ENCODE measurements at places on chromosomes 1 and 21.

DNA sequence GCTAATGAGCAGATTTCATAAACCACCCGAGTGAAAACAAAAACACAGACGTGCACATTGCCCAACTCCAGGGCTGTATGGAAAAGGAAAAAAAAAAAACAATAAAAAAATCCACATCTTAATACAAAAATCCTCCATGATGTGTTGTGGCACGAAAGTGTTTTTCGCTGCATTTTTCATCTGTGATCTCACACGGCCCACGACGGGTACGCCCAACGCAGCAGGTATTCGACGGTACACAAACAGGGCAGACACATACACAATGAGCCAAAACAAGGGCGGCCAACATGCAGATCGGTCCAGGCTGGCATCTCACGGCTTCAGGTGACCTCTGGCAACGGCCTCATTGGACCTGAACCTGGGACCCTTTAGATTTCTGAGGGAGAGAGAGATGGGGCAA, 31.1 kb downstream of the CASZ1 start:
- DNase-seq: no peak

- DNase-seq: peak; percentile 50
Observed at GRCh38 chr1:23593556-23594148, 34.4 kb upstream of the ID3 start.

- no peak for DNase-seq
Observed at GRCh38 chr1:94395748-94396309, 22.4 kb upstream of the ABCD3 start.

DNA sequence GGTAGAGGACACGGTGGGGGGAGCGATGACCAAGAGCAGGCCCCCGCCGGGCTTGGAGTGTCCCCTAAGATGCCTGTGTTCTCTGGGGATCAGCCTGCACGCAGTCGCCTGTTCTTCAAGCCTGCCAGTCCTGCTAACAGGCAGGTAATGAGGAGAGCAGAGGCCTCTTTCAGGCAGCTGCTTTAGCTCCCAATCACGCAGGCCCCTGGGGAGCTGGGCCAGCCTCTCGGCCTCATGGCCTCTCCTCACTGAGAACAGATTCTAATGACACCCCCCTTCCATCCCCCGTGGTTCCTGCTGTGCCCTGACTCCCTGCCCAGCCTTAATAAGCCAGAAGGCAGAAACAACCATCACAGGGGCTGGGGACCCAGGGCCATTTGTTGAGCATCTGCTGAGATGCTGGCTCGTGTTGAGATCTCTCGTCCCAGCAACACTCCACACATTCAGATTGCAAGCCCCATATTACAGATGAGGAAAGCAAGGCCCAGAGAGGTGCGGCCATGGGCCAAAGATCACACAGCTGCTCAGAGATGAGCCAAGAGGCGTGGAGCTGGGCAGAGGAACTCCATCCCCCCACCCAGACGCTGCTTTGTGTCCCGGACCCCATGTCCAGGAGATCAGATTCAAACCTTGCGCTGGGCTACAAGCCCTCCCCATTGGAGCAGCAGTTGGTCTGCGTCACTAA, 71.6 kb upstream of the CASZ1 start:
- DNase-seq: no peak

- DNase-seq: no peak
Observed at GRCh38 chr1:245226203-245226499, 71.4 kb downstream of the KIF26B start.

- DNase-seq: no peak
Observed at GRCh38 chr1:19033515-19033839, 77.0 kb upstream of the IFFO2 start.

DNA sequence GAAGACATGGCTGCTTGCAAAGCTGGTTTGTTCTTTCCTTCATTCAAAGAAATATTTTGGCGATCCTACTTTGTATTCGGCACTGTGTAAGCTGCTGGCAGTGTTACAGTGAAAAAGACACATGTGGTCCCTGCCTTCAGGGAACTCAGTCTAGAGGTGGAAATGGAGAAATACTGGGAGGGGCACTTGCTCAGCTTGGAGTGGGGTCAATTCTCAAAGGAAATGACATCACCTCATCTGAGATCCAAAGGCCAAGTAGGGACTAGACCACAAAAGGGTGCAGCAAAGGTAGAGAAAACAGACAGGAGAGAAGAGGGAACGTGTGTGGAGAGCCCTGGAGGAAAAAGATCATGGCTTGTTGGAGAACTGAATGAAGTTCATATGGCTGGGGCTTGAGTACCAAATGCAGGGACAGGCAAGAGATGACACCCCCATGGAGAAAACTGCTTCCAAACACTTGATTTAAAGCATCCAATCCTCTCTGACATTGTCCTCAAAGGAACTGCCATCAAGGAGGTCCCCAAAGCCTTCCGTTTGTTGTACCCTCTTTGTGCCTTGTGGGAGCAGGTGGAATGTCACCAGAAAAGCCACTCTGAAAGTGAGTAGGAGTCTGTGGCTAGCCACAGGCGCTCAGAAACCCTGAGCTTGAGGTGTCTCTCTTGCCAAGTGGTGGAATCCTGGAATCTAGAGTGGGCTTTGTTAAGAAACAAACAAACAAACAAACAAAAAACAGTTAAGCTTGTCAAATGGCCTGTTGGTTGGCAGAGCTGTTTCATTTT, 48.3 kb upstream of the TDRD10 start:
- DNase-seq: no peak

DNA sequence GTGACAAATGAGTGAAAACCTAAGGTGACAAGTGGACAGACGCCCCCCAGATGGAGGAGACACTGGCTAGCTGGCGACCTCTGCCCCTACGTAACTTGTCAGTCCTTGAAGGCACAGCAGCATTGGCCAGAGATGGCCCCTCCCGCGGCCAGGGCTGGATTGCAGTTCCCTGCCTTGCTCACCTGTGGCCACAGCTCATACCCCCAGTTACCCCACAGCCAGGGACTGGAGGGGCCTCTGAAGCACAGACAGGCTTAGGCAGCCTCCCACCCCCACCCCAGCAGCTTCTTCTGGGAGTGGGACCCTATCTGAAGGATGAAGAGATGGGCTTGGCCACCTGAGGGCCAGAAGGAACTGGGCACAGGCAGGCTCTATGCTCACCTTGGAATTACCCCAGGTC, 3.7 kb downstream of the HES3 start:
- no peak for DNase-seq

GRCh38 chr1:244970236-244970743, 105.9 kb upstream of the HNRNPU start:
- DNase-seq: peak; percentile 78

DNA sequence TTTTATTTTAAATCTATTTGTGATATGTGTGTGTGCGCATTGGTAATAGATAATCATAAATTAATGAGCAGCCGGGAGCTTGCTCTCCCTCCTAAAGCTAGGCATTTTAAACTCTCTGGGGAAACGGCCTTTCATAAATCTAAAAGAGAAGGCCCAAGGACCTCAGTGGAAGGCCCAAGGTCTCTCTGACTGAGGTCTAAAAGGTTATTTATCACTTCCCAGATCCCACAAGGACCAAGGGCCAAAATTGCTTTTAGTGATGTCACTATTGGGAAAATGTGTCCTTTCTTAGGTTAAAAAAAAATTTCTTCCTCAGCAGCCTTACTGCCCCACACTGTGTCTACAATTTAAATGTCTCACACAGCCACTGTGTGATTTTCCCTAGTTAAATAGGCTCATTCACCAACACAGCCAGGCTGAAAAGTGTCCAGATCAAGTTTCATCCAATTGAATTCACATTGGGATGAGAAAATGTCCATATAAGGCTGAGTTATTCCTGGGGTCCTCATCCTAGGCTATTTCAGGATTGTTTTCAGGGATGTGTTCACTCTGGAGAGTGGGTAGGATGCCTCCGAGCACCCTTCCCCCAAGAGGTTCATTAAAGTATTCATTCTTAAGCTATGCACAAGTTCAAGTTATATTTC, 46.1 kb downstream of the SLC44A3 start:
- DNase-seq: no peak

- DNase-seq: no peak
Observed at GRCh38 chr1:19892628-19893168, 10.5 kb downstream of the OTUD3 start.

DNA sequence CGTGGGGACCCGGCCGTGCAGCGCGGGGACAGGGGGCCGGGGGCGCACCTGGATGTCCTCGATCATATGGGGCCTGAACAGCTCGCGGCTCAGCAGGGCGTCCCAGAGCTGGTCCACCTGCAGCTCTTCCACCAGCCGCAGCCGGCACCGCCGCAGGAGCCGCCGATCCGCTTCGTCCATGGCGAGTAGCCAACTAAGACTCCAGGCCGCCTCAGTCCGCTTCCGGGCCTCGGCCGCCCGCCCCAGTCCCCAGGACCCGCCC, at the start of gene CASP9:
CASP9 (minus strand) TSS at position 195 of the 262 bp plus-strand sequence; CDS start at position 180, 15 bp downstream.
- no peak for DNase-seq

- DNase-seq: no peak
Observed at GRCh38 chr1:1779691-1780597, 1.7 kb upstream of the NADK start.

DNA sequence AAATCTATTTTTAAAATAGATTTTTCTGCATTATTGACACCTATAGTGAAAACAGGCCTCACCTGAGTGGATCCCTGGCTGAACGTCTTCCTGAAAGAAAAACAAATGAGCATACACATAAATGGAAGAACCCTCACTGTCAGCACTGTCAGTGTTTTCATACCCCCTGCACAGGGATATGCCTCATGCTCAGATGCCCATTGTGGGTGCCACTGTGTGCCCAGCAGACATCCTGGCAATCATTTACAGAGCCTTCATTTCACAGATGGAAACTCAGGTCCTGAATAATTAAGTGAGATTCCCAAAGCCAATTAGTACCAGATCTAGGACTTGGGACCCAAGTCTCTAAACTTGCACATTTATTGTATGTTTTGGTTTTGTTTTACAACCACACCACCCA, 19.9 kb downstream of the FCRL1 start:
- no peak for DNase-seq

GRCh38 chr1:160046494-160047110, 14.8 kb upstream of the PIGM start:
- DNase-seq: no peak

GRCh38 chr1:47705517-47706130, 267.8 kb downstream of the FOXD2 start:
- DNase-seq: no peak

- DNase-seq: no peak
Observed at GRCh38 chr1:8395433-8395866, 77.5 kb downstream of the SLC45A1 start.

DNA sequence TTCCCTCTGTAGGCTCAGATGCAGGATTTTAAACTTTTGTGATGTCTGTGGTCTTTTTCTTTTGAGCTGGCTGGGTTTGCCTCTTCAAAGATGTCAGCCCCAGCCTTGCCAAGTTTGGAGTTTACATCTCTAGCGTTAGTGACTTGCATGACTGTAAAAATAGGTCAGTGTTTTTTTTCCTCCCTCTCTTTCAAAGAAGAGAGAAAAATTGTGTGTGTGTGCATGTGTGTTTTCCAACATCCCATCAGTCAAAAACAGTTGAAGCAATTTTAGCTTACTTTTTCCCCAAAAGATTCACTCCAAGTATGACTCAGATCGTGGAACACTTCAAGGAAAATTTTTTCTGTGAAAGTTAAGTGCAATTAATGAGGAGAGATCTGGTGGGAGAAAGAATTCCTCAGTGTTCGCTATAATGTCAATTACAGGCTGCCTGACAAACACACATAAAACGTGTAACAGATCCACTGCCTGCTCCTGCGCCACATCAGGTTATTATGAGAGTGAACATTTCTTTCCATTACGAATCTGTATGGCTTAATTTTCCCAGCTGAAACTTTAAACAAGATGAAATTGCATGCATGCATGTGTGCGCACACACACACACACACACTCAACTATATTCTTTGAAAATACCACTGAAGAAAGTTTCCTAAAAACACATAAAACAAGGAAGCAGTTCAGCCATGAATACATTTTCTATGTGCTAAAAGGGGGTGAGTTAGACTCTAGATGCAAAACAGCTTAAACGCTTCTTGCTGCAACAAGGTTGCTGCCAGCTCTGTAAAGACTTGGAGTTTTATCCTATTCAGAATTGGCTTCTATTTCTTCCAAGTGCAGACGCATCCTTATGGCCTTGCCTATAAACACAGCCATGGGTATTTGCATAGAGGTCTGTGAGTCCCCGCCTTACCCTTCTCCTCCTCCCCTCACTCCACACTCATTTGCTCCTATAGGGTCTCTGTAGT, 55.5 kb downstream of the TLR5 start:
- no peak for DNase-seq

GRCh38 chr1:165114022-165114888, 242.3 kb downstream of the LMX1A start:
- peak; percentile 21 for DNase-seq

GRCh38 chr1:23664837-23665795, 26.5 kb upstream of the RPL11 start:
- DNase-seq: no peak

DNA sequence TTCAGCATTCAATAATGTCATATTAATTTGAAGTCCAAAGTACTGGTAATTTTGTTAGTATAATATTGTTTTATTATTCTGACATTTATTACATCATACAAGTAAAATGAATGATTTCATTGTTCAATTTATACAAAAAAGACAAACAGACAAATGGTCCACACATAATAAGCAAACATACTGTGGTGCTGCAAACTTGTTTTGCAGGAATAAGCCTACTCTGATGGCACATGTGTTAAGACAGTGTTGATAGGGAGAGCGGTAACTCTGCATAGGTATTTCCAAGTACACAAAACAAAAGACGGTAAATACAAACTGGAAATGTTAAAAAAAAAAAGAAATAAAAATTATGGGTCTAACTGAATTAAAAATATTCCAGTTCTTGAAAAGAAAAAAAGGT, 59.7 kb upstream of the DPYD start:
- DNase-seq: no peak

DNA sequence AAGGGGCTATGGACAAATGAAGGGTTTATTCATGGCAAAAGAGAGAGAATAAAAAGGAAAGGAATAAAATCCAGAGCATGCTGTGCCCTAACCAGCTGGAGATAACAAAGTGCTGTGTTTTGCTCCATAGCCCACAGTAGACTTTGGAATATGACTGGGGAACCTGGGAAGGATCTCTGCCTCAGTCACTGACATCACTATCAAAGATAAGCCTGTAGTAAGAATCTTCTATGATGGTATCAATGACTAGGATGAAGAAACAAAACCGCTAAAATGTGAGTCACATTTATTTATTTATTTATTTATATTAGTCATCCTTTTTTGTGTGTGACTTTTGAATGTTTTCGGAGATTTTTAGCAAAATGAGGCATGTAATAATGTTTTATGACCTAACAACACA, 56.3 kb downstream of the NVL start:
- DNase-seq: peak; percentile 16

DNA sequence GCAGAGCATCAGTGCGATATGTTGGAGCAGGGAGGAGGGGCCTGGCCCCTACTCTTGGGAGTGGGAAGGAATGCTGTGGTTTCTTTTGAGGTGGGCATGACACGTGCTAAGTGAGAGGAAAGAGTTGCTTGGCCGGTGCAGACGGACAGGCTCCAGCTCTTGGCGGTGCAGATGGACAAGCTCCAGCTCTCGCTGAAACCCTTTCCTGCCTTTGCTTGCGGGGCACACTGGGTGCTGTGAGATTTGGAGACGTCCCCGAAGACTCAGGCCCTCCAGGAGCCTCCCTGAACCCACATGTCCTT, 15.9 kb downstream of the PDXK start:
- DNase-seq: no peak

GRCh38 chr1:63009421-63009820, 225.5 kb downstream of the ATG4C start:
- no peak for DNase-seq

- DNase-seq: peak; percentile 13
Observed at GRCh38 chr1:150973836-150974579, 627 bp downstream of the CERS2 start.
